CD4-positive, alpha-beta T cell treated with Interleukin-12 subunit alpha and Interleukin-12 subunit beta, for 1 hour (primary cell): ENCODE measurements at places on chromosomes 12 and 14.

DNA sequence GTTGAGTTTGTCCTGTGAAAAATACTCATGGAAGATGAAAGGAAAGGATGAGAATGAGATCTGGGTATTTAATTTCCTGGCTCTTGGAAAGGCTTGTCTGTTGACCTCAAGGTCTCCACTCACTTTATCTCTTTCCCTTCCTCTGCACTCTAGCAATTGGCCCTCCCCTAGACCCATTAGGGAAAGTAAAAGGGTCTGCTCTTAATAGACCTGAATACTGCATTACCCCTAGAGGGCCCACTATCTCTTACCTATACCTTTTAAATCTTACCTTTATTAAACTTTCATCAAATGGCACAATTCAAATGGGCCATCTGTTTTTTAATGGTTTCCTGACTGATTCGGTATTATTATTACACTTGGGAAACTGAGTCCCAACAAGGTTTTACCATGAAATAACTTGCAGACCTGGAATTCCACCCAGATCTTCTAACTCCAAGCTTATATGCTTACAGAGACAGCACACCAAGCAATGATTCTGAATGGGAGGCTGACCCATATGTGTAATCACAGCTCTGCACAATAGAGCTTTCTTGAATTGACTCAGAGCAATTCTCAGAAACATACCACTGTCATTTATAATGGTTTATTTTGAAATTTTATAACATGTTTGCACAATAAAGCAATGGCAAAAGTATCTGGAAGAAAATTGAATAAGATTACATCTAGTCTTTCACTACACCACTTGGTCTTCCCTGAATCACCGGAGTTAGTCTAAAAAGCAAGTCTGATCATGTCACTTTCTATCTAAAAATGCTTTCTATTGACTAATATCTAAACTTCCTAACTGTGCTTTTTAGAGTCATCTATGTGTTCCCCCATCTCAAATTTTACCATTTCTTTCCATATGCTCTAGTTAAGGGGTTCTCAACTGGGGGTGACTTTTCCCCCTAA, 618.5 kb downstream of the NRXN3 start:
- DNase-seq = no peak

GRCh38 chr12:122116707-122117535, 38.4 kb downstream of the MLXIP start:
- DNase-seq = no peak

GRCh38 chr12:112218150-112218549, 92.8 kb downstream of the TRAFD1 start:
- no peak for DNase-seq

GRCh38 chr14:67757175-67757574, 55.5 kb downstream of the RDH12 start:
- DNase-seq = no peak

DNA sequence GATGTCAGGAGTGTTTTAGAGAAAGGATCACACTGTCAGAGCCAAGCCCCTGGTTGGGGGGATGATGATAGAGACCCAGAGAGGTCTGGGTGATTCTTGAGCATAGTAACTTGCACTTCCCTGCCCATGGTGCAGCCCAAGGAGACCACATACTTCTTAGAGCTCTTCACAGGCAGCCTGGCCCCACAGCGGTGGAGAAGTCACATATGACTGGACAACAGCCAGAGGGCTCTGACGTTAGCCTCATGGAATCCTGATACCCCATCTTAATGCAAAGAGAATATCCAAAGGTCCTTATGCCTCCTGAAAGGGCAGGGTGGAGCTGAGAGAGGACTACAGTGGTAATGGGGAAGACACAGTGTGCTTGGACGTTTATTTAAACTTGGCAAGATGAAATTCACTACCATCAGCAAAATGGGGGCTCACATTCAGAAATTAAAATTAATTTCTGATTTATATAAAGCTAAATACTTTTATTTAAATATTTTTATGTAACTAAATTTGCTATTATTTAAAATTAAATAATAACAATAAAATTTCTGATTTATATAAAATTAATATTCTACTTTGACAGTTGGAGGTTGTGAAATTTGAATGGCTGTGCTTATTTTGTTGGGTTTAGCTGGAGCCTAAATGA, 131.3 kb downstream of the KTN1 start:
- DNase-seq = no peak
